AG08395 (cell line): ENCODE measurements at places on chromosomes 12 and 14.

DNA sequence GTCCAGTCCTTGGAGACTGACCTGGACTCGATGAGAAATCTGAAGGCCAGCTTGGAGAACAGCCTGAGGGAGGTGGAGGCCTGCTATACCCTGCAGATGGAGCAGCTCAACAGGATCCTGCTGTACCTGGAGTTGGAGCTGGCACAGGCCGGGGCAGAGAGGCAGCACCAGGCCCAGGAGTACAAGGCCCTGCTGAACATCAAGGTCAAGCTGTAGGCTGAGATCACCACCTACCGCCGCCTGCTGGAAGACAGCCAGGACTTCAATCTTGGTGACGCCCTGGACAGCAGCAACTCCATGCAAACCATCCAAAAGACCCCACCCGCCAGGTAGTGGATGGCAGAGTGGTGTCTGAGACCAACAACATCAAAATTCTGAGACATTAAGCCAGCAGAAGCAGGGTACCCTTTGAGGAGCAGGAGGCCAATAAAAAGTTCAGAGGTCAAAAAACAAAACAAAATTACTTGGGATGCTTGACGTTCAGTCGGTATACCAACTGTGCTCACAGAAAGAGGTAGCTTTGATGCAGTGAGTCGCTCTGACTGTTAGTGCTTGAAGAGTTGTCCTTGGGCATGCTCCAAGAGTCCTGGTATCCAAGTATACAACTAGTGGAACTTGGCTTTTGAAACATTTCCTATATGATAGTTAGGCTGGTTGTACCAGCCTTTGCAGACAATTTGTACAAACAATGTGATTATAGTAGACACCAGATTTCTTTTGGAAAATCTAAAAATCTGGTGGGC, 4.8 kb downstream of the MED6 start:
- no peak for DNase-seq

DNA sequence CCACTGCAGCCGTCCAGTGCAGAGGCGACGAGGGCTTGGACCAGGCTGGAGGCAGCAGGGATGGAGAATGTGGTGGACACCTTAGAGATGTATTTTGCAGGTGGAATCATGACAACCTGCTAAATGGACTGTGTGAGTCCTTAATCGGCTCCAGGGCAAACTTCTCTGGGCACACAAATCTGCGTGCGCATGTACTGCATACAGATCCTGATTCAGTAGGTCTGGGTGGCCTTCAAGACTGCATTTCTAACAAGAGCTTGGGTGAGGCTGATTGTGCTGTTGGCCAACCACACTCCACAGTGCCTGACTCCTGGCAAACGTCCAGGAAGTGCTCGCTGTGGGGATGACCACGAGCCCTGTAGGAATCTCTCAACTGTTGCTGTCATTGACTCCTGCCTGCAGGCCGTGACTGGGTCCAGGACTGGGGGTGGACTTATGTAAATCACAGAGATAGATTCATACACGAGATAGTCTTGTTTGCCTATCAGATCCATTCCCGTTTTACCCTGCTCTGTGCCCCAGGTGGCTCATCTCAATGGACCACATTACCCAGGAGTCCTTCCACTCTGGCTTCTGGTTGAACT, 27.2 kb downstream of the JDP2 start:
- peak; percentile 63 for DNase-seq

- DNase-seq, result peak; percentile 9
These were observed 393.5 kb downstream of the PCNX1 start for GRCh38 chr14:71300566-71301330.

- no peak for DNase-seq
These were observed 64.1 kb downstream of the APPL2 start for GRCh38 chr12:105171691-105172436.

DNA sequence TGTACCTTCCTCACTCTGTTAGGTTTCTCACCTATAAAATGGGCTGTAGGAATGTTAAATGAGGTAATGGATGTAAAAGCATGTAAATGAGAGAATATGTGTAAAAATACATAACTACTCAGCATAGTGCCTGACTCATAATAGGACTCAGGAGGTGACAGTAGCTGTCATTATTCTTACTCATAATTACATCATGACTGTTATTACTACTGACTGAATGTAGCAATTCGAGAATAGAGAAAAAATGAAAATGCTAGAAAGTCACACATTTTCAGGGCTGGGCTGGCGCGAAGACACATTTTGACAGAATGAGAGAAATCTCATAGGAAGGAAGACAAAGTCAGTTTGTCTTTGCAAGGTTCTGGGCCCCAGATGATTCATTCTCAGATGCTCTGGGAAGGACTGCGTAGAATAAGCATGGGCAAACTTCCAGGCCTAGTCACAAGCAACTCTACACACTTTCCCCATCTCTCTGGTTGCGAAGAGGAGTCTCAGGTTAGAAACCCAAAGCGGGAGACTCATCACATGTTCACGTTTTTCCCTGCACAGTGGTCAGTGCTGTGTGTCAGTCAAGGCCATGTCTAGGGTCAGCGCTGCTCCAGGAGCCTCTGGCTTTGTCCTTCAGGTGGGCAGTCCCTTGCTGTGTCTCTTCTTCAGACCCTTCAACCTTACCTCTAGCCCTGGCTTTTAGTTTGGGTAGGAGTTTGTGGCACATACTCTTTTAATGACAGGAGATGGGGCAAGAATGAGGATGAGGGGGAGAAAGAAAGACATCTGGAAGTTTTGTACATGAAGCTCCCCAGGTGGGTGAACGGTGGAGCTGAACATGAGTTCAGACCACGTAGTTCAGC, 8.4 kb downstream of the GPRC5A start:
- peak; percentile 66 for DNase-seq

- DNase-seq, result no peak
These were observed 134.6 kb downstream of the CHST11 start for GRCh38 chr12:104591257-104591885.

- DNase-seq, result no peak
These were observed 42.8 kb downstream of the PRMT8 start for GRCh38 chr12:3533703-3534386.
